ENCODE measurements at places on chromosomes 7 and 10. TPM values are rescaled to one million over a fixed set of nuclear protein-coding genes. Genes with fewer than 3 reads are reported as not detected.

DNA sequence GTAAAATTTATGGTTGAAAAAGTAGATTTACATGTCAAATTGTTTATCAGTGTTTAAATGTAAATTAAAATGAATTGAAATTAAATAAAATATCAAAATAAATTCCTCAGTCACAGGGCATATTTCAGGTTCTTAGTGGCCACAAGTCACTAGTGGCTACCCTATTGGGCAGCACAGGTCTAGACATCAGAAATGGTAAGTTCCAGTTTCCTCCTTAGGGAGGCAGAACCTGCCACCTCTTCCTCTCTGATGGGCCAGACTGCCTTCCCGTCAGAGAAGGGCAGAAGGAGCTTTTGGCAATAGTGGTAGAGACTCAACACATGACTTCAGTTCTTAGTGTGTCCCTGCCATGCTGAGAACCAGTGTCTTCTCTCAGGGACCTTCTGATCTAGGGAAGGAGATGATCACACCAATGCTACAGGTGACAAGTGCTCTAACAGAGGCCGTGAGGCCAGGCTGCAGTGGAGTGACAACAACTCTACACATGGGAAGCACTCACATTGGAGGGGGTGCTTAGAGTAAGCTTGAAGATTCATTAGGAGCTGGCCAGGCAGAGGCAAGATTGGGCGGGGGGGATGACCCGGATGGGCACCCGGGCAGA, 14.4 kb upstream of the PCBD1 start:
- no peak for DNase-seq

The GPR158 gene
- not detected for total RNA-seq

DNA sequence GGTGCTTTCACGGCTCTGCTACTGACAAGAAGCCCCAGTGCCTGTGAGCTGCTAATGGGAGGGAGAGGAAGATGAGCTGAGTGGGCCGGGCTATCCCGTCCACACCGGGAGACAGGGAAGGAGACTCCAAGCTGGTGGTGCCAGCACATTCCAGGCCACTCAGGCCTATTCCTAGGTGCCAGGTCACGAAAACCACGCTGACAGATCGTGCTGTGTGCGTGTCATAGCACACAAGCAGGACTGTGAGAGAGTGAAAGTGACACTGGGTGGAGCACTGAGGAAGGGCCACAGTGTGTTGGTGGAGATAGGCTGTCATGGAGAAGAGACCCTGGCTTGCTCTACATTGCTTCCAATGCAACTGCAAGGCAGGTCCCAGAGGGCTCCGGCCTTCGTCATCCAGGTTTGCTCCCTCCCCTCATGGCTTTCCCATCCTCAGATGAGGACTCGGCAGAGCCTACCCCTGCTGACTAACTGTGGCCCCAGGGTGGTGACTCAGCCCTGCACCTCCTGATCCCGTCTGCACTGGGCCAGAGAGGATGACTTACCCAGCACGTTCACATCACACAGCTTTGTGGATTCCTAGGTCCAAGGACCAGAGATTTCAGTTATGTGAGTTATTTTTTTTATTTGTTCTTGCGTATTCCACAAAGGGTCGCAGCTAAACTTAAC, 167.3 kb downstream of the EGFR start:
- peak; percentile 14 for DNase-seq

- DNase-seq: no peak
Measured at GRCh38 chr10:85976267-85976793, 390.3 kb downstream of the GRID1 start.

DNA sequence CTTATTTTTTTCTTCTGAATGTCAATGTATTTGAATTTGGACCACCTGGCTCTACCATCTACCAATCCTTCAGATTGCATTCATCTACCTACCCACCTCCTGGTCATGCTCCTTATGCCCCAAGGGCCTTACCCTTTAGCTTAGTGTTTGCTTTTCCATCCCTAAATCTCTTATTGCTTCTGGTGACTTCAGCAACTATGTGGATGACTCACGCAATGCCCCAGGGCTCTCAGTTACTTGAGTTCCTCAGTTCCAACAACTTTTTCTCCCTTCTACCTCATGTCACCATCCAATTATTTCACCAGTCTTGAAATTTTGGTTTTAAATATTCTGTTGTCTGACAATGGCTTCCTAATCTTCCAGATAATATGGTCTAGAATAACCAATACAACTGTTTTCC, 118.9 kb downstream of the CFAP58 start:
- no peak for DNase-seq

DNA sequence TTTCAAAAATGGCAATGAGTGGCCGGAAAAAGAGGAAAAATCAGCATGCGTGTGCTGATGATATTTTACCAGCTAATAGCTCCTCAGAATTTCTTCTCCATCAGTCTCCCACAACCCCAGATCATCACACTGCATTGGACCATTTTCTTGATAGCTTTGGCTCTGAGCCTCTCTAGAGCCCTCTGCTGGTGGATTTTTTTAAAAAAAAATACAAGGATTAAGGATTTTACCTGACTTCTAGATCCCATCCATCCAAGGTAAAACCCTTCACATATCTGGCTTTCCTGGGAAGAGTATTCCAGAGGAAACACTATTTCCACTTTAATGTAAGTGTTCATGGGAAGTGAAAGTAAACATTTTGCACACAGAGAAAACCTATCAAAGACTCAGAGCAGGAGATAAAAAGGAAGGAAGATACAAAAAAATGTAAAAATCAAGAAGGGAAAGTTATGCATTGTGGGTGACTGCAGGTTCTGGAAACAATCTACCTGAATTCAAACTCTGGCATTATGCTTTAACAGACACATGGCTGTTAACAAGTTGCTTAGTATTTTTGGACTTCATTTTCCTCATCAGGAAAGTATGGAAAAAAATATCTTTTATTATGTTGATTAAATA, 380.9 kb downstream of the LRRTM3 start:
- no peak for DNase-seq

GRCh38 chr7:41189866-41190265, 513.0 kb downstream of the INHBA start:
- no peak for DNase-seq

DNA sequence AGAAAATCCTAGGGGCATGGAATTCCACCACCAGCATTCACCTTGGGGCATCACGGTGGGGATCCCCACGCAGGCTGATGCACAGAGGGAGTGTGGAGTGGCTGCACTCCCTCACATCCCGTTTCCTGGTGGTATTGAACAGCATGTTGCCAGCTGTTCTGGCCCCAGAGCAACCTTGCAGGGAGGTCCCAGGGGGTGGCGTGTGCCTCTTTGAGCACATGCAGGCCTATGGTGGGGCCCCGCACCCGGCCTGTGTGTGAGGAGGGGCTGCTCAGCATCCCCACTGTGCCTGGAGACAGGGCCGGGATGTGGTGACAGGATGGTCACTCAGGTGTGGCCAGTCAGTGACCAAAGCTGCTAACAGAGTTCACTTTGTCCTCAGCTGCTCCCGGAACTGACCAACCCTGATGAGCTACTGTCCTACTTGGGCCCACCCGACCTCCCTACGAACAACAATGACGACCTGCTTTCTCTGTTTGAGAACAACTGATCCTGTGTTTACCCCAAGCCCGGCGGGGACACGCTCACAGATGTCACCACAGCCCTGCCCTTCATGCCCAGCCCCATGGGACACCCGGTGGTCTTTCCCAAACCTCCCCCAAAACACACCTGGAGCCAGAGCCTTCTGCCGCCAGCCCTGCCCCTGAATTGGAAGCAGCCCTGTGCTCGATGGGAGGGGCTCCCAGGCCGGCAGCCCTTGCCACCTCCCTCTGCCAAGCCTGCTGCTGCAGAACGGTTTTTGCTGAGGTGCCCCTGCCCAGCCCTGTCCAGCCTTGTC, 18.7 kb downstream of the ZMIZ2 start:
- no peak for DNase-seq

GRCh38 chr7:41164440-41164839, 538.5 kb downstream of the INHBA start:
- DNase-seq: no peak

GRCh38 chr10:35387768-35388167, 51.5 kb downstream of the CCNY start:
- no peak for DNase-seq

The LDB3 gene
- 0.12 TPM for total RNA-seq

DNA sequence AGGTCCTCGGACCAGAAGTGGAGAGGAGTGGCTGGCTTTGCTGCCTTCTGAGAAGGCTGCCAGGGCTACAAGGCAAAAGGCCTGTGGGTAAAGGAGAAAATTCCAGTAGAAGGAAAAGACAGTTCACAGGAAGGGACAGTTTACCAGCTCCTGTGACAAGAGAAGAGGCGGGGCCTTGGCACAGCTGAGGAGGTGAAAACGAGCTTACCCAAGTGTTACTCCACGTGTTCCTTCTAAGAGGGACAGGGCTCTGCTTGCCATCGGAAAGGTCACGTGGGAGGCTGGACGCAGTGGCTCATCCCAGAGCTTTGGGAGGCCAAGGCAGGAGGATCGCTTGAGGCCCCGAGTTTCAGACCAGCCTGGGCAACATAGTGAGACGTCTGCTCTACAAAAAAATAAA, 129.4 kb upstream of the ZNF746 start:
- DNase-seq: no peak

GRCh38 chr10:121598263-121599249, at the start of gene FGFR2:
TSS of gene FGFR2 (minus strand) at chr10:121598444. CDS start at chr10:121593817, 4,627 bp downstream.
- peak; percentile 38 for DNase-seq

The ZNF804B gene
- total RNA-seq: not detected

The PON3 gene
- total RNA-seq: not detected

- no peak for DNase-seq
Measured at GRCh38 chr10:109895095-109895818, 28.1 kb downstream of the XPNPEP1 start.

- DNase-seq: peak; percentile 84
Measured at GRCh38 chr7:132655131-132655727, 79.0 kb upstream of the PLXNA4 start.

DNA sequence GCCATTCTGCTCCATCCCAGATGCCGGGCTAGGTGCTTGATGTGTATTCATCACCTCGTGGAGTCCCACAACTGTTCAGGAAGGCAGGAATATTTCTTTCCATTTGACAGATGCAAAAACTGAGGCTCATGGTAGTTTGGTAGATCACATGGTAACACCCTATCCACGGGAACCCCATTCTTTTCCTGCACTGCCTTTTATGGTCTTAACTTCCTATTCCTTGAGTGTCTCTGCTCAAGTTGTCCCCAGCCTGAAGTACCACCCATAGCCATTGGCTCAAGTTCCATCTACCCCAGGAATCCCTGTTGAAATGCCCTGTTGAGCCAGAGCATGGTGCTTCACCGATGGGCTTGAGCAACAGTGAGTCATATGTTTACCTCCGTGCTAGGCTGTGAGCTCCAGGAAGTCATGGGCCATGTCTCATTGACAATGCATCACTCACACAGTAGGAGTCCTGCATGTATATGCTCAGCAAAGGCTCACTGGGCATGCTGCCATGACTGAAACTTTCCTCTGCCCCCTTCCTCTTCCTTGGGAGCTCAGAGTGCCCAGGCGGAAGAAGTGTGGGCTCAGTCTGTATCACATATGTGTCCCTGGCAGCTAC, 71.7 kb upstream of the ADAM12 start:
- no peak for DNase-seq

The MTPN gene
- total RNA-seq: 138 TPM

GRCh38 chr7:115499956-115500355, 530.6 kb downstream of the TFEC start:
- no peak for DNase-seq
